Vagina (tissue), 2 donors: ENCODE measurements at places on chromosomes 13 and 19. TPM values are rescaled to one million over a fixed set of nuclear protein-coding genes. Genes with fewer than 3 reads are reported as not detected.
A peak's percentile ranks its signal among the peaks of the same experiment; 100 is the strongest.

The DPF1 gene
- total RNA-seq: not detected

The THSD1 gene
- total RNA-seq: 6.4 TPM

The S1PR5 gene
- total RNA-seq: 36.6 TPM

The GGACT gene
- total RNA-seq: 4.7 TPM

The SLC5A5 gene
- total RNA-seq: not detected

The PSG4 gene
- 8.3 TPM for total RNA-seq

The FFAR1 gene
- not detected for total RNA-seq

The ZNF382 gene
- 3.7 TPM for total RNA-seq

GRCh38 chr19:17577457-17578097 lies 22.1 kb downstream of the COLGALT1 start:
- DNase-seq: no peak

- DNase-seq: peak; percentile 89
Observed at GRCh38 chr13:113926301-113926761, 47.5 kb downstream of the C13orf46 start.

- no peak for DNase-seq
Observed at GRCh38 chr19:31421082-31421481, 71.8 kb upstream of the TSHZ3 start.

- no peak for DNase-seq
Observed at GRCh38 chr13:73286177-73286576, 227.4 kb downstream of the KLF5 start.

DNA sequence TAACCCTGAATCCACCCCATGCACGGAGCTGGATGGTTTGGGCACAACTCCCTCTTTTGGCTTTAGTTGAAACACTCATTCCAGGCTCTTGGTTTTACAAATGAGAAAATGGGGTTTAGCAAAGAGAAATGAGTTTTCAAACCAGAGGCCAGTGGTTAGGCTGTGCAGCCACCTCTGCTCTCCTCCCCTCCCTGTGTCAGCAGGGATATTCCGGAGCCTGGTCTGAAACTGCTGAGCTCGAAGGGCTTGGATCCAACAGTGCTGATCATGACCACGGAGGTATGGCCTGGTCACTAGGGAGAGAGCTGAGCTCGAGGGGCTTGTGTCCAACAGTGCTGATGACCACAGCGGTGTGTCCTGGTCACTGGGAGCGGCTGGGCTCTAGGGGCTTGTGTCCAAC lies 41.5 kb downstream of the ZNF787 start:
- DNase-seq: no peak

- no peak for DNase-seq
Observed at GRCh38 chr13:23865026-23865425, 24.2 kb downstream of the MIPEP start.

DNA sequence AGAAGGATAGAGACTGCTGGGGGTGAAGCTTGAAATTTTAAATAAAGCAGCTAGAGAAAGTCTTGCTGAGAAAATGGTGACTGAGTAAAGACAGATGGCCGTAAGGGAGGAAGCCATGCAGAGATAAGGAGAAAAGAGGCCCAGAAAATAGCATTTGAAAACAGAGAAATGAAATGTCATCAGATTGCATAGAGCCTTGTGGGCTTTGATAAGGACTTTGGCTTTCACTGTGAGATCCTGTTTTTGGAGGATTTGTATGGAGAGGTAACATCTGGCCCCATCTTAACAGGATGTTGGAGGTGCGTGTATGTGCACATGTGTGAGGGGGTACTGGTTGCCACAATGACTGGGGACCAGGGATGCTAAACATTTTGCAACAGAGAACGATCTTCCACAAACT lies 19.5 kb upstream of the ATP8A2 start:
- no peak for DNase-seq

GRCh38 chr13:49258089-49258796 lies 10.5 kb downstream of the CDADC1 start:
- no peak for DNase-seq

- no peak for DNase-seq
Observed at GRCh38 chr13:98483601-98484288, 93.2 kb downstream of the STK24 start.

DNA sequence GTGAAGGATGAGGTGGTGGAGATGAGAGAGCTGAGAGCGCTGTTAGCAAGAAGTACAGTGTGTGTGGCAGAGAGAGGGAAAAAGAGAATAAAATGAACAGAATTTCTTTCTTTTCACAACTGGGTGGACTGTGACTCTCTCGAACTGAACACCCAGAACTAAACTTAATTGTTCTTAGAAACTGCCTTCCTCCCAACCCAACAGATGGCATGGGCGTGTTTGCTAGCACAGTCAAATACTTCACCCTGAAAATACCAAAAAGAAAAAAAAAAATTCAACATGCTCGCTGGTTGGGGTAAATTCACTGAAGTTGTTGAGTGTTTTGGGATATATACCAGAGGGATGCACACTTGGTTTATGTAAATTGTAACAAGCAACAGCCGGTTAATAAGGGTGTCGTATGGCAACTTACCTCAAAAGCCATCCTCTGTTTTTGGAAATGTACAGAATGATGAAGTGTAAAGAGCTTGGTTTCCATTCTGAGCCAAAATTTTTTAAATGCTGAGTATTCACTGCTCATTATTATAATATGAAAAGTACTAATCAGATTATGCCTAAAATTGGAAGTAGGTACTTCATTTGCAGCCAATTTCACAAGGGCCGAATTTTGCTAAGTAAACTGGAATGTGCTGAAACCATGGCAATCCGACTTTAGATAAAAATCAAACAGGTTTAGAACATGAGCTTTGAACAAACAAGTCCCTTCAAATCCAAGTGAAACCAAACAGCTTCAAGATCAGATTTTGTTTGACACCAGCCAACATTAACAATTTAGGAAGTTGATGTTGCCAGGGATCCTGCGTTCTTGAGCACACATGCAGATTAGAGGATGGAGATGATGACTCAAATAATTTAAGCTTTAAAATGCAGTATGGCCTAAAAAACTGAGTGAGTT lies 115.8 kb downstream of the ZIC5 start:
- DNase-seq: no peak

- no peak for DNase-seq
Observed at GRCh38 chr13:42860485-42860884, 79.1 kb downstream of the FAM216B start.

DNA sequence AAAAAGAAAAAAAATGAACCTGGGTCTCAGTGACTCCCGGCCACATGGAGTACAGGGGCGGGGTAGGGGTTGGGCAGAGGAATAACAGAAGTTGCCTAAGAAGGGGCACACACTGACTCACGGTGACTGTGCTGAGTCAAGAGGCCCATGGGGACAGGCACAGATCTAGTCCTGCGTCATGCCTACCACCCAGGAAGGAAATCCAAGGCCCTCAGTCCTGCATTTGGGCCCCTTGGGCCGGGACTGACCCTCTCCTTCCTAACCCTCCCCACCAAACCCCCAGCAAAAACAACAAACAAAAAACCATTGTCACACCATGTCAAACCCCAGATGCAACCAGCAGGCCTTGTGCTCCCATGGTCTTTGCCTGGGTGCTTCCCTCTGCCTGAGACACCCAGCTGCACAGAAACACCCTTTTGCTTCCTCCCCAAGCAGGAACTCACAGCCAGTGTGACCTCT lies 9.6 kb upstream of the NOTCH3 start:
- DNase-seq: no peak

GRCh38 chr13:26377038-26377437 lies 123.1 kb downstream of the CDK8 start:
- no peak for DNase-seq

- DNase-seq: no peak
Observed at GRCh38 chr13:106786006-106786563, 218.1 kb upstream of the ARGLU1 start.
